AG10803 (cell line): ENCODE measurements at places on chromosomes 1 and 21.

GRCh38 chr1:234730475-234730769, 120.4 kb upstream of the IRF2BP2 start:
- no peak for DNase-seq

- DNase-seq: no peak
Observed at GRCh38 chr1:180225403-180225802, 4.7 kb upstream of the LHX4 start.

- no peak for DNase-seq
Observed at GRCh38 chr1:191699343-191699742, 458.9 kb upstream of the RGS18 start.

GRCh38 chr1:19465123-19465522, 20.2 kb downstream of the CAPZB start:
- peak; percentile 64 for DNase-seq

DNA sequence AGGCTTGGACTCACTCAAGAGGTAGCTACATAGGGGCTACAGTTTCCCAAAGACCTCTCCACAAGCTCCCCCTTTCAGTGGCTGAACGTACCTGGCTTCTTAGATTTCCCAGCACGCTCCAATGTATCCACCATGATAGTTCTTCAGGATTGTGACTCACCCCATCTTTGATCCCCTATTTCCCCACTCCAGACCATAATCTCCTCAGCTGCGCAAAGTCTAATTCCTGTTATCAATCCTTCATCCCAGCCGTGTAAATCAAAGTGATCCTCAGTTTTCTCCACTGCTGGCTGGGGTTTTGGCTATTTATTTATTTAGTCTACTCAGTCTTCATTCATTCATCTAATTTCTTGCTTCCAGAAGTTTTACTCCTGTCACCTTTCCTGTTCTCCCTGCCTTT, 13.1 kb upstream of the CTPS1 start:
- no peak for DNase-seq

- no peak for DNase-seq
Observed at GRCh38 chr1:229192853-229193252, 78.1 kb upstream of the RAB4A start.

DNA sequence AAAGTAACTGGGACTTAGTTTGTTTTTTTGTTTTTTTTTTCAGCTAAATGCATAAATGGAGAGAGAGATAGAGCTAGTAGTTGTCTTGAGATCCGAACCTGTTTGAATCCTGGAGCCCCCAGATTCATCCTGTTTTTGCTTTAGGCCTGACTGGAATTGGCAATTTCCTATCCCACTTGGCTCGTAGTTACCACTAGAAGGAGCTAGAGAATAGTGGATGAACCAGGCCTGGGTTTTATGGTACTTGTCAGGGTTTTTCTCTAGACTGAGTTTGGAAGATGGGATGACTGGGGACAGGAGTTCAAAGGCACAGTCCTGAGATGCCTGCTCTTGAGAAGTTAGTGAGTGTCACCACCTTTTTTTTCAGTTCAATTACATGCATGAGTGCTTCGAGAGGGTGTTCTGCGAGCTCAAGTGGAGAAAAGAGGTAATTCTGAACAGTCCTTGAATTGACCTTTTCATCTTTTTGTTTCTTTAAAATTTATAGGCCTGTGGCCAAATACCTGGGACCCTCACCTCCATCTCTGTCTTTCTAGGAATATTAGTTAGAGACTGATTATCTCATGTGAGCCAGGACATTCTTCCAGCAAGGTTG, 23.4 kb downstream of the CELF3 start:
- peak; percentile 40 for DNase-seq

- no peak for DNase-seq
Observed at GRCh38 chr1:69858534-69858933, 290.8 kb downstream of the LRRC7 start.

- no peak for DNase-seq
Observed at GRCh38 chr1:153526132-153526543, 9.7 kb downstream of the S100A6 start.

DNA sequence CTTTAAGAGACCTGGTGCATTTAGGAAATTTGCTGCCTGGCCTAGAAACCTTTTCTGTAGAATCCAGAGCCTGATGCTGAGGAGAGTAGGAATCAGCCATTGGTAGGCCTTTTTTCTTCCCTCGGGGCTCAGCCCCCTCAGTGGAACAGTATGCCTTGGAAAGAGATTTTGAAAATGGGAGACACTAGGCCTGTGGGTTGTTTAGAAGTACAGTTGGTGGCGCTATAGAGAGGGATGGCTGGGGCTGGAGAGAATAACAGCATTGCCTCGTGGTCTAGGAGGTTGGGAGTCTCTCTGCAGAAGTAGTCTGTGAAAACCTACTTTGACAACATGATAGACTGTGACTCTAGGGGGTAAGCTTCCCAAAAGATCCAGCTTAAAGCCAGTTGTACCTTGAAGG, 8.2 kb downstream of the KIF2C start:
- no peak for DNase-seq

GRCh38 chr1:228038387-228039005, 31.7 kb downstream of the WNT3A start:
- DNase-seq: no peak

DNA sequence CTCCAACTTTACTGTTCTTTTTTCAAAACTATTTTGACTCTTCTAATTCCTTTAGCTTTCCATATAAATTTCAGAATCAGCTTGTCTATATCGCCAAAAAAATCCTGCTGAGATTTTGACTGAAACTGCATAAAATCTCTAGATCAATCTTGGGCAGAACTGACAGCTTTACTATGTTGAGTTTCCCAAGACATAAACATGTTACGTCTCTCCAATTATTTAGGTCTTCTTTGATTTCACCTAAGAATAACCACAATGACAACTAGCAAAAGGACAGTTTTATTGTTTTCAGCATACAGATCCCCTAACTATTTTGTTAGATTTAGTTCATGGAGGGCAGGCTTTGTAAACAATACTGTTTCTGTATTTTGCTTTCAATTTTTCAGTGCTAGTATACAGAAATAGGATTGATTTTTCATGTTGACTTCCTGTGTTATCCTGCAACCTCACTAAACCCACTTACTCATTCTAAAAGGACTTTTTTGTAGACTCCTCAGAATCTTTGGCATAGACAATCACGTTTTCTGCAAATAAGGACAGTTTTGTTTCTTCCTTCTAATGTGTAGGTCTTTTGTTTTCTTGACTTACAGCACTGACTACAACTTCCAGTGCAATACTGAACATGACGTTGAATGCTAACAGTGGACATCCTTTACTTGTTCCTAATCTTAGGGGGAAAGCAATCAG, 63.4 kb downstream of the NPHP4 start:
- DNase-seq: no peak

- no peak for DNase-seq
Observed at GRCh38 chr1:86778569-86779239, 74.3 kb downstream of the SH3GLB1 start.

DNA sequence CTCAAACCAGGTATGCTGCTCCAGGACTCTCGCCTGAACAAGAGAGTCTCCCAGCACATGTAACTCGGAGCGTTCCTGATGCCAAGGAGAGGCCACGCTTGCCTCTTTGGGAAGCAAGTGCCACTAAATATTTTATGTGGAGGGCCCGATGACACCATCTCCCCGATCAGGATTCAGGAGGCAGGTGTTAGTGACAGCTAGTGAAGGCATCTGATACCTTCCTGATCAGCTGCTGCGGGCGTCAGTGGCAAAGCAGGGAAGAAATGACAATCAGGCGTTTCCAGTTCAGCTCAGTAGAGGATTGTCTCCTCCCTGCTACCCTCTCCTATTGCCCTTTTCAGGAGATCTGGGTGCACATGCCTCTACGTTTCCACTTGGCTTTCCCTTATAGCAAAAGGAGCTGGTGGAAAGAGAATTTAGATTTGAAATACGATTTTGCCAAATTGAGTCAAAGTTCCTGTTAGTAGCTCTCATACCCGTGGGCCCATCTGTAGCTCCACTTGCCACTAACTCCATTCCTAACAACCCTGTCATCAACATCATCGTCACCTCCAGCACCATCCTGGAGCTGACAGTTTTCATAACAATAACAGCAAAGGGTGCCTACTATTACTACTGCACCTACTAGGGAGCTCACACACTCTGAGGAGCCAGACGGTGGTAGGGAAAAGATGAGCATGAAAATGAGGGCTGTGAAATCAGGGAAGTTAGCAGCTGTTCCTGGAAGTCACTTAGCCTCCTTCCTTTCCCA, 21.6 kb downstream of the PLXNA2 start:
- no peak for DNase-seq

DNA sequence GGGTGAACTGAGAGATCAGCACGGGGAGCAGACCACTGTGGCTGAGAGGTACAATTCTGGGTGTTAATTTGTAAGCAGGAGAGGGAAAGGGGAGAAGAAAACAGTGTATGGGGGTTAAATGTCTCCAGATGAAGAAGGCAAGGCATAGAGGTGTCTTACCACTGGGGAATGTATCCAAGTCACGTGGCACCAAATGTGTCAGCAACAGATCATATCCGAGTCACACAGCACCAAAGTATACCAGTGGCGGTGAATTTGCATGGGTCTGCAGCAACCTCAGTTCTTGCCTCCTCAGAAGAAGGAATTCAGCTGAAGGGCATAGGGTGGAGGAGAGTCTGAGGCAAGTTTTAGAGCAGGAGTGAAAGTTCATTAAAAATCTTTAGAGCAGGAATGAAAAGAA, 21.2 kb upstream of the SYCP1 start:
- DNase-seq: peak; percentile 16

DNA sequence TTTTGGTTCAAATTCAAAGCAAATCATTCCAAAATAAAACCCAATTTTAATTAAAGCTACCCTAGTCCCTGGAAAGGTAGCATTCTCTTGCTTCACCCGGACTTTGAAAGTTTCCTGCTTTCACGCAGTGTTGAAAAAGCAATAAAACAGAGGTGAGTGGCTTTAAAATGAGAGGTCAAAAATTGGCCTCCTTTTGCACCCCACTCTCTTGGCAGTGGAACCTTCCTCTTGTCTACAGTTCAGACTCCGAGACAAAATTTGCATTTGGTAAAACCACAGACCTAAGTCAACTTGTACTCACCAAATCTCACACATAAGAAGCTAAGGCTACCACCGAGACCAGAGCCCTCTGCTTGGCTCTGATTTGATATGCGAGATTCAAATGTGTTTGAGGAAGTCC, 252.7 kb downstream of the TTLL7 start:
- no peak for DNase-seq
